ENCODE measurements at places on chromosomes 4 and X. TPM values are rescaled to one million over a fixed set of nuclear protein-coding genes. Genes with fewer than 3 reads are reported as not detected.

- DNase-seq = no peak
These were observed 14.7 kb upstream of the PLAC8 start for GRCh38 chr4:83129264-83129663.

DNA sequence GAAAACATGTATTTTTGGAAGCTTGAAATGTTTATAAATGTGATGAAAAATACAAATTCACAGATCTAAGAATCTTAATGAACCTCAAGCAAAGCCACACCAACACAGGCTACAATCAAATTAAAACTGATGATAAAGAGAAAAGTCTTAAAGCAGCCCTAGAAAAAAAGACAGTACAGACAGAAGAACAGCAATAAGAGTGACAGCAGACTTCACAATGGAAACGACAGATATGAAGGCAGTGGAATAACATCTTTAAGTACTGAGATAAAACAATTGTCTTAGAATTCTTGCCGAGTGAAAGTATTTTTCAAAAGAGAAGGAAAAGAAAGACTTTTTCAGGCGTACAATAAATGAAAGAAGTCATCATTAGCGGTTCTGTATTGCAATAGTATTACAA lies 423.6 kb upstream of the LCORL start:
- DNase-seq = no peak

- no peak for DNase-seq
These were observed 68.7 kb upstream of the ENPP6 start for GRCh38 chr4:184286358-184286757.

DNA sequence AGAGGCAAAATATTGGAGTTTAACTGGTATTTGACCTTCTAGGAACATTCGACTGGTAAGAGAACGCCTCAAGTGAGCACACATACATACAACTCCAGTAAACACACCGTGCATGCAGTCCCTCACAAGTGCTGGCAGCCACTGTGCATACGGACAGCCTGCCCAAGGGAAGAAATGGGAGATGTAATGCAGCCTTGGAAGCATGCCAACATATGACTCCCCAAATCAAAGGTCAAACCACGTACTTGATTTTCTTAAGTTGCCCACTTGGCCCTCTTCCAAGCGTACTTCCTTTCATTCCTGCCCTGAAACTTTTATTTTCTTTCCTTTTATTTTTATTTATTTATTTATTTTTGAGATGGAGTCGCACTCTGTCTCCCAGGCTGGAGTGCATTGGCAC lies 206.6 kb downstream of the SPRY1 start:
- no peak for DNase-seq

DNA sequence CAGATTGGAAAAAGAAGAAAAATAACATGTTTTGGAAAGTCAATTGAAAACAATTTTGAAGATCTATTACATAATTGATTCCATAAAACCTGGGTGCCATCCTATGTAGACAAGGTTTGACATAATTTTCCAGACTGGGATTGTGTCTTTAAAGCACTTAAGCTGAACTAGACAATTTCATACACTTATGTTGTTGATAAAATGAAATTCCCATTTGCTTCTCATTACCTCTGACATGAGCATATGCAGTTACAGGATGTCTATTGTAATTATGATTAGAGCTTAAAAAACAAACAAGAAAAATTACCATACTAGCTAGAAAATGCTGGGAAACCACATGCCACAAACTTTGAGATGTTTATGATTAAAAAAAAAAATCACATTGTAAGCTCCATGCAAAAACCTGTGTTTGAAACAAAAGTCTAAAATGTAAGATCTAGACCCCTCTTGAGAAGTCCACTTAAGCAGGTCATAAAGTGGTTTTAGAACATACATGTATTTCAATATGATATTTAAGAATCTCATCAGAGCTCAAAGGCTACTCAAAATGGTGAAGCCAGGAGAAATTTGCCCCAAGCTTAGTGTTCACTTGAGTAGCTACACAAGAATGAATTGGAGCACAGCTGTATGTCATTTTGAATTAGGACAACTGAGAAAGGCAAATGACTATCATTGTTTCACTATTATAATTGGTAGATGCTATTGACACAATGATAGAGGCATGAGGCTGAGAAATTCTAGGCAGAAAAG lies 181.1 kb upstream of the PABPC4L start:
- no peak for DNase-seq

GRCh38 chrX:48522291-48522690 lies 683 bp downstream of the EBP start:
- no peak for DNase-seq

The CFAP47 gene
- total RNA-seq = not detected

The SORBS2 gene
- 1,779 TPM for total RNA-seq

The PFKFB1 gene
- 0.35 TPM for total RNA-seq

The CENPVL3 gene
- not detected for total RNA-seq

All from cardiac septum (tissue), 1 donor.